Large intestine (tissue), 12 donors: ENCODE measurements at places on chromosomes 3 and 15. TPM values are rescaled to one million over a fixed set of nuclear protein-coding genes. Genes with fewer than 3 reads are reported as not detected.

- no peak for DNase-seq
Measured at GRCh38 chr15:66938114-66938830, 127.1 kb upstream of the SMAD3 start.

DNA sequence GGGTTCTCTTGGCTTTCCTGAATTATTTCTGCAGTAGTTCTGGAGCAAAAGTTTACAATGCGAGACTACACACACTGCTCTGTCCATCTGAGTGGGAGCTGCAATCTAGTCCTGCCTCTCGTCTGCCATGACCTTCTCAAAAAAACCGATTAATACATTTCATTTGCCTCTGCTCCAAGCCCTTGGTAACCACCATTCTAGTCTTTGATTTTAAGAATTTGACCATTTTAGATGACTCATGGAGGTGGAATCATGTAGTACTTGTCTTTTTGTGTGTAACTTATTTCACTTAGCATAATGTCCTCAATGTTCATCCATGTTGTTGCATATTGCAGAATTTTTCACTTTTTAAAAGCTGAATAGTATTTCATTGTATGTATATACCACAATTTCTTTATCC, 356.9 kb downstream of the SV2B start:
- DNase-seq, result no peak

GRCh38 chr15:51696566-51696965, 15.3 kb downstream of the SCG3 start:
- no peak for DNase-seq

- DNase-seq, result no peak
Measured at GRCh38 chr3:177154733-177155132, 42.5 kb downstream of the TBL1XR1 start.

DNA sequence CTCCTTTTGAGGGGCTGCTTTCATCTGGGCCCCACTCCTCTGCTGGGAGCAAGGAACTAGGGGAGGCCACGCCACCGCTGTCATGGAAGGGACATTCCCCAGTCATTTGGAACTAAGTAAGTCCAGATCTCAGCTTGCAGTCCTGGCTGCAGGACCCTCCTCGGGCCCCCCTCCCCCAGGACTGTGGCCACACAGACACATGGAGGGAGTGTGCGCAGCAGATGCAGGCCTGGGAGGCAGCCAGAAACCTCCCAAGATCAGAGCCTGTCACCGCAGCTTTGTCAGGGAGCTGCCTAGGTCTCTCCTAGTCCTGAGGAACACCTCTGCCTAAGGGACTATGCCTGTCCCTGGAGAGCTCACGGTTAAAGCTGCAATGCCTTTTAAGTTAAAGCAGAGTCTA, 7.3 kb upstream of the SEMA3F start:
- no peak for DNase-seq

DNA sequence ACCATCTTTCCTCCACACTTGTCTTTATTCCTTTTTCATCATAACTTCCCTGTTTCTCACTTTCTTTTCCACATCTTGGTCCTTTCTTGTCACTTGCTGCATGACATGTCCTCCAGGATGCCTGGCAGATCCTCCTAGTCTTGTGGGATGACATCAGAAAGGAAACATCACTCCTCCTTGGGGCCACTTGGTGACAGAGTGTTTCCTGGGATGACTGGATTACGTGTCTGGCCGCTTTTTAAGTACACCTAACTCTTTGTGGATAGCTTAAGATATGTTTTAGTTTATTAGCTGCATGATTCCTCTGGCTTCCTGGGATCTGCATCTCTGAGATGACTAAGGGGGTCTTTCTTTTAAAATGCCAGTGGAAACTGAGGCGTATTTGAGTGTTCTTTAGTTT, 363.5 kb upstream of the FRG2C start:
- no peak for DNase-seq

GRCh38 chr3:186261638-186262037, 100.4 kb downstream of the DGKG start:
- no peak for DNase-seq

DNA sequence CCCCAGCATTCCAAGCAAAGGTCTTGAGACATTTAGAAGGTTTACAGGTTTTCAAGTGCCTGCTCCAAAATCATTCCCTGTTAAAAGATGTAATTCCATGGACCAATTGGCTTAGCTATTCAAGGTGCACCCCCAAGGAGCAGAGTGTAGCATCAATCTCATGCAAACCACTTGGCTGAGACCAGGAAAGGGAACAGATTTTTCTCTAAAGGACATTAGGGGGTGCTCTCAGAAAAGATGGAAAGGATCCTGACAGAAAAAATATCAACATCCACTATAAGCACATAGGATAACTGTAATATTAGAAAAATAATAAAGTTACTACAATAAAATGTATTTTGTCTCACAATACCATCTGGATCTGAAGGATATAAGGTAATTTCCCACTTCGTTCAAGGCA, 328.0 kb upstream of the CDIN1 start:
- DNase-seq, result no peak

GRCh38 chr15:57283774-57284503, 92.4 kb upstream of the CGNL1 start:
- DNase-seq, result no peak

DNA sequence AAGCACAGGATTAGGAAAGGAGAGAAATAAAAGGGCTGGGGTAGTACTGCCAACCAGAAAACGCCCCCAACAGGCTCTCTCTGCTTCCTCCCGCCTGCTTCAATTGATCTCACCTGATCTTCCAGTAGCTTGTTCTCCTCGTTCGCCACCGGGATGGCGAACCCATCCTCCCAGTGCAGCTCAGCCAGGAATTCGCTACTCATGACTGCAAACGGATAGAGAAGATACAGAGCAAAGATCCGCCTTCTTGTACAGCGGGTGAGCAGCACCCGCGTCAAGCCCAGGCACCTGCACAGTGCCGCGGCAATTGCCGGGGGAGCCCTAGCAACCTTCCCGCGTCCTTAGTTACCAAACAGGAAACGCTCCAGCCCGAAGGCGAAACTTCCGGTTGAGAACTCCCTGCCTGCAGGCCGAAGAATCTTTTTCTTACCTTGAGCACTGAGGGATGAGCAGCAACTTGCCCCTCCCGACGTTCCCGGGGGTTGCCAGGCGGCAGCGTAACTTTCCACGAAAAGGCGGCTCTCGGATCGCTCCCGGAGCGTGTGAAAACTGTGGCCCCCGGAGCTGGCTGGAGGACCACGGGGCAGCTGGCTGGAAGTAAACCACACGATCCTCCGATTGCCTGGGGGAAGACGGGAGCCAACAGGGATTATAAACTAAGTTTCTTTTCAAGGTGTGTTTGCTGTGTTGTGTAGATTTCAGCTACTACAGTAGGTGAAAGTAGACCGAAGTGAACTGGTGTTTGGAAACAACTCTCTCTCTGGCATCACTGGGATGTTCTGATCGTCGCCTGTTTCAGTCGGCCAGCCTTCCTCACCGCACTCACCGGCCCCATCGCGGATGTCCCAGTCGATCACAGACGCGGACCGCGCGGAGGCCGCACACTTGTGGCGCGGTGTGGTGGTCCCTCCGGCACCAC, at the start of gene CCDC39:
TSS of gene CCDC39 (minus strand) at position 312 of the 919 bp plus-strand sequence. CDS start at position 203, 109 bp downstream.
- DNase-seq, result peak; percentile 88

DNA sequence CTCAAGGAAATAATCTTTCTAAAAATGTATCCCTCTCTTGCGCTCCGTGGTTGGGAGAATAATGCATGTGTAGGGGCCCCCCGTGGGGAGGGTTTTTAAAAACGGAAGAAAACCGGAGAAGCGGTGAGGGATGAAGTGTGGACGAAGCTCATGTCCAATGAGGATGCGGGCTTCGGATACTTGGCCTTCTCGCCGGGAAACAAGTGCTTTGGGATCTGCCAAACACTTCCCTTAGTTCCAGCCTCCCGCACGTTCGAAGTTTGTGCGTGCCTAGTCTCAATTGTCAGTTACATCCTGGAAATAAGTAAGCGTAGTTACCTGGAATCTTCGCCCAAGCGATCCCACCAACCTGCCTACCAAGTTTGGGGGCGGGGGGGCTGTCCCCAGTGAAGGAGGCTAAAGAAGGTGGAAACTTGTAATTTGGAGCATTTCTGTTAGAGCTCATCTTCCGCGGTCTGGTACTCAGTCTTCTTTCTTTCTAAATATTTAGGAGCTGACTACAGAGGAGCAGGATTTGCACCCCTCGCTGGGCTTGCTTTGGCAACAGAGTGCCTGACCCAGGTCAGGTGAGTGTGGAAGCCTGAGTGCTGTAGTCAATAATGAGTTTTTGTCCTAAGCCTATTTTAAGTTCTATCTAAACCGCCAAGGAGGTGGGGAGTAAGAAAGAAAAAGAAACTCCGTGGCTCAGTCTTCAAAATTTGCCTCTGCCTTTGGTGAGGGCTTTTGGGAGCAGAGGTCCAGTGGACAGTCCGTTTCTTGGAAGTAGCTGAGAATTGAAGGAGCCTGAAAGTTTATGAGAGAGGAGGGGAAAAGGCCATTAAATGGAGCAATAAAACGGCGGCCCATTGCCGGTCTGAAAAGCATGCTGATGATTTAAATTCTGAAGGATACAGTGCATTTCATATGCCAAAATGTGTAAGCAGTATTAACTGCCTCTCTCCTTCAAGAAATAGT, 1.1 kb downstream of the ITPR1 start:
- peak; percentile 7 for DNase-seq

GRCh38 chr3:63245726-63246241, 32.3 kb upstream of the SYNPR start:
- no peak for DNase-seq

PFKFB4 gene
- 17.3 TPM for polyA plus RNA-seq

ISLR gene
- 24.8 TPM for polyA plus RNA-seq

CCR3 gene
- 0.15 TPM for polyA plus RNA-seq

GOLGA6L4 gene
- 8.2 TPM for polyA plus RNA-seq

RAB8B gene
- 23.2 TPM for polyA plus RNA-seq
